ENCODE measurements at places on chromosomes 3 and 15. TPM values are rescaled to one million over a fixed set of nuclear protein-coding genes. Genes with fewer than 3 reads are reported as not detected.

DNA sequence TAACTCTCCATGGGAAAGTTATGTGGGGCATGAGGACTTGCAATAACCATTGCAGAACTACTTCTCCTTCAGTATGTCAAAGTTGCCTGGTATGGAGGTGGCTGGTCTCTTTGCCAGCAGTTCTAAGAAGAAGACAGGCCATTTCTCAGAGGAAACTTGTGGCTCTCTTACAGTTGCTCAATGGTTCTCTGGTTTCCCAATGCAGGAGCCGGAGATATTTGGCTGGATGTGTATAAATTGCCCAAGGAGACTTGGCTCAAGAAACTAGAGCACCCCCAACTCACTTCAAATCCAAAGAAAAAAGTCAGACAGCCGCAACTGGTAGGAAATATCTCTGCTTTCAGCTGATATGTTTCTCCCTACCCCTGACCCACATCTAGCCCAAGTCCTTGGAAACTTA lies 24.2 kb downstream of the WDR93 start:
- no peak for DNase-seq

DNA sequence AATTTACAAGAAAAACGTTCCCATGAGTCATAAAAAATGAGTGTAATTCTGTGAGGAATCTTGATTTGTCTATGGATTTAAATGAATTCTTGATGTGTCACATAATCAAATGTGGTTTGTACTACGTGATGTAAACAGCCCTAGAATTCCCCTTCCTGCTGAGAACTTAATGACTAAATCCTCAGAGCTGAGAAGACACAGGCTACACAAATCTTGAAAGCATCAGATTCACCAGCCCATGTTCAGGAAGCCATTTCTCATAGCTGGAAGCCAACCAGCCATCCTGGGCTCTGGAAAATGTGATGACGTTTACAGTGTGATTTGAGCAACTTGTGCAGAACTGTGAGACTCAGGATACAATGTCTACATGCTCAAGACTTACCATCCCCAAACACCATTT lies 193.7 kb upstream of the MME start:
- DNase-seq: no peak

GRCh38 chr3:126087552-126088175 lies 3.7 kb upstream of the SLC41A3 start:
- peak; percentile 52 for DNase-seq

DNA sequence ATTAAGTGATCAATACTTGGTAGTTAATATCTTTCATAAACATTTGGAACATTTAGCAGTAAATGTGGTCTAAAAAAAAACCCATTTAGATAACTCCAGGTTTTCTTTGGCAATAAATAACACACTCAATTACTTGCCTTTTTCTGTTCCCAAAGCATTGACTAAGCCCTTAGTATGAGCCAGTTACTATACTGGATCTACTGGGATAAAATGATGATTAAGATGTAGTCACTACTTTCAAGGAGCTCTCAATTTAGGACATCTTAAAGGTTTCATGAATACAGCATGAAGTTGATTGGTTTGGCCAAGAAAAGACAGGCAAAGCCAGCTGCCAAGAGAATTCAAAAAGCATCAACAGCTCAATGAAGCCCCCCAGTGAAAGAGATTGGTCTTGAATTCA lies 250.9 kb downstream of the EPHA3 start:
- DNase-seq: no peak

GRCh38 chr3:132629928-132630327 lies 29.7 kb downstream of the ACAD11 start:
- no peak for DNase-seq

DNA sequence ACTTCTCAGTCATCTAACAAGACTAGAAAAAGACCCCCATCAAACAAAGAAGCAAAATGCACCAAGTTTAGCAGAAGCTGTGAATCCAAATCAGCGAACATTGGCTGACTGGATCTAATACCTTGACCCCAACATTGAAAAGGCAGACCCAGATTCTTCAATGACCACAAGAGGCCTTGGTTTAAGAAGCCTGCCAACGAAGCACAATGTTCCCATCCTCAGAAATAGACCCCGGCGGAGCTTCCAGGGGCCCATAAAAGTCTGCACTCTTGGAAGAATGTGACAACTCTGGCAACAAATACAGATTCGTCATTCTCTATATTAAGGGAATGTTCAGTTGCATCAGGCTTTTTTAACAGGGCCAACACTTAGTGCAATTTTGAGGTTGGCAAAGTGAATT lies 112.8 kb upstream of the BCL6 start:
- DNase-seq: no peak

- DNase-seq: no peak
Observed at GRCh38 chr3:128907706-128908445, 28.5 kb downstream of the ACAD9 start.

DNA sequence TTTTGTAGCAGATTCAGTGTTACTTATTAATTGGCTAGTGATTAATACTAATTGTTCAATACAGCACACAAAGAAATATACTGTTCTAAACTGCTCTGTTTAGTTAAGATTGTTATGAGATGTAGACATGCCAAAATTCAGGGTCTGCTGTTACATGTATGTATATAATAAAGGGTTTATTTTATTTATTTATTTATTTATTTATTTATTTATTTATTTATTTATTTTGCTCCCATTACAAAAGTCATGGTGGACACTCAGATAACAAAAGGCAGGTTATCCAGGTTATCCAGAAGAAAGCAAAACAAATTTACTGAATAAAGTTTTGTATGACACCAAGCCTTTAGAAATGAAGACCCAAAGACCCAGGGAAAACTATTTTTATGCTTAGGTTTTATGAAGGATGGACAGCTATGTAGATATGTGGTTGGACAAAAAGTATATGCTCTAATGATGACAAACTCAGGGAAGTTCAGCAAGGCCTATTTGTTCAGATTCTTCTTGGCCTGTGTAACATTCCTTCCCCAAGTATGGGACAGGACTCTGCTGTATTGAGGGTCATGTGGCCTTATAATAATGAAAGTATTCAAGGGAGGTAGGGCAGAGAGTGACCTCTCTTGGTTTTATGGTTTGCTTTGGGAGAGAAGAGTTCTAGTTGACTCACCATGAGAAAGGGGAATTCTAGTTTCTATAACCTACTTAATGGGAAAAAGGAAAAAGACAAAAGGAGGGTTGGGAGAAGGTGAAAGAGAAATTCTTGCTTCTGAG lies 1056.8 kb downstream of the ROBO2 start:
- DNase-seq: no peak

- DNase-seq: no peak
Observed at GRCh38 chr3:35643495-35643894, 4.2 kb downstream of the ARPP21 start.

GRCh38 chr3:125186261-125186787 lies 26.2 kb downstream of the SLC12A8 start:
- DNase-seq: no peak

- no peak for DNase-seq
Observed at GRCh38 chr3:150483226-150483625, 63.1 kb downstream of the SERP1 start.

DNA sequence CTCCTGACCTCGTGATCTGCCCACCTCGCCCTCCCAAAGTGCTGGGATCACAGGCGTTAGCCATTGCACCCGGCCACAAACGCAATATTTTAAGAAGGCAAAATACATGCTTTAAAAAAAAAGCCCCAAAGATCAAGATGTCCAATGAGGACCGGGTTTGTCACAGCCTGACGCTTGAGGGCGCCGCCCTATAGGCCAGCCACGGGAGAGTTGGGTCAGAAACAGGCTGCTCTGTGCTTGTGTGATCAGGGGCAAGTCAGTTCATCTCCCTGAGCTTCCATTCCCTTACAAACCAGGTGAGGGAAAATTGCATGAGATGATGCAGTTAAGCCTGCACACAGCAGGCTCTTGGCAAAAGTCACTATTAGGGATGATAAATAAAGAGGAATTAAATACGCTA lies 23.9 kb downstream of the FAM174B start:
- no peak for DNase-seq

GRCh38 chr15:57367556-57367955 lies 8.7 kb upstream of the CGNL1 start:
- DNase-seq: no peak

GRCh38 chr3:125267460-125267859 lies 54.9 kb upstream of the SLC12A8 start:
- no peak for DNase-seq

DNA sequence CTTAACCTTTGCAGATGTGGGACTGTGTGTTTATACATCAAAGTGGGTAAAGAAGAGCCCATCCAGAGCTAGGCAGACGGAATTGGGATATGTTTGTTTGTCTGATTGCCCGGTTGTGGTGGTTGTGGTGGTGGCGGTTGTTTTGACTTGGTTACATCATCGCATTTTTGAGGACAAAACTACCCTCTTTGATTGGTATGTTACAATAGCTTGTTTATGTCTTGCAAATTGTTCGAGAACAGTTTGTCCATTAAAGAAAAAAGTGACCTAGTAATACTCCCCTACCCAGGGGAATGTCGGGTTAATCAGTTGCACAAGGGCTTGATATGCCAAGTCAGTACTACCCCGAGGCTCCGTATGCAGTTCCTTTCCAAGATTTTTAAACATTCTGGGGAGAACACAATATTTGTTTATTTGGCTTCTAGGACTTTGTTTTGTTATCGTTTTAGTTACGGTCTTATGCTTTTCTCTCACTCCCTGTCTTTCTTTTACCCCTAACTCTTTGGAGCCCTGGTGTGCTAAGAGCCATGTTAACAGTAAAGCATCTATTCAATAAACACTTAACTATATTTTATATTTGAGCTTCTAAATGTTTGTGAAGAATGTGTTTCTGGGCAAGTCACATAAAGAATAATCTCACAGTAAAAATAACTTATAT lies 315.4 kb downstream of the LPP start:
- DNase-seq: no peak

DNA sequence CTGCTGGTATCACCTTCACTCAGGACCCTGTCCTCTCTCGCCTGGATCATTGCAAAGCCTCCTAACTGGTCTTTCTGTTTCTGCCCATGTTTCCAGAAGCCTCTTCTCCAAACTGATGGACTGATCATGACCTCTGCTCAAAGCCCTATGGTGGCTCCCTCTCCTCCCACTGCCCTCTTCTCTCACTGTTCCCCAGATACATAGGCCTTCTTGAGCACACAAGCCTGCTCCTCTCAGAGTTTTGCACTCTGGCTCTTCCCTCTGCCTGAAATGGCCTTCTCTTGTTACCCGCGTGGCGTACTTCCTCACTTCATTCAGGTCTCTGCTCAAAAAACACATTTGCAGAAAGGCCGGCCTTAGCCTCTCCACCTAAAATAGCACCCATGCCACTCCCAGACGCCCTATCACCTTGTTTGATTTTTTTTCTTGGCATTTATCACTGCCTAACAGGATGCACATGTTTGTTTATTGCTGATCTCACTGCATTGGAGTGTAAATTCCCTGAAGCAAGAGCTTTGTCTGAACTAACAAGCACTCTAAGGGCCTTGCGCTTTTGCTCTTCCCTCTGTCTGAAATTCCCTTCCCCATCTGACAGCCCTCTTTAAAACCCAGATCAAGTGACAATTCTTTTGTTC lies 1.4 kb upstream of the ETFA start:
- DNase-seq: no peak

DNA sequence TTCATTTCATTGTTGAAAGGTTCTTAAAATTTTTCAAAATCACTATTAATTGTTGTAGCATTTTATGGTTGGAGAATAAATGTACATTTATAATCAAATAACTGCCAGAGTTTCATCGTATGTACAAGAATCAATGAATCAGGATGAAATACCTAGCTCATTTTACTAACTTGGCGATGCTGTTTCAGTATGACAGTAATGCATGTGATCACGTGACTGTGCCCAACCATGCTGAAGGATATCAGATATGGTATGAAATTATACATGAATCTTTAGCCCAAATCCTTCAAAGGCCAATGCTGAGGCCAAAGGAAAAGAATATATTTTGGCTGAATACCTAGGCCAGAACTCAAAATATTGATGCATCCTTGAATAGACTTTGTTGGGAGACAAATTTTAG lies 288.3 kb upstream of the TGFBR2 start:
- DNase-seq: no peak

GRCh38 chr3:64726414-64727090 lies 38.8 kb upstream of the ADAMTS9 start:
- DNase-seq: no peak

- no peak for DNase-seq
Observed at GRCh38 chr15:80581976-80582375, 113.1 kb upstream of the ABHD17C start.

DNA sequence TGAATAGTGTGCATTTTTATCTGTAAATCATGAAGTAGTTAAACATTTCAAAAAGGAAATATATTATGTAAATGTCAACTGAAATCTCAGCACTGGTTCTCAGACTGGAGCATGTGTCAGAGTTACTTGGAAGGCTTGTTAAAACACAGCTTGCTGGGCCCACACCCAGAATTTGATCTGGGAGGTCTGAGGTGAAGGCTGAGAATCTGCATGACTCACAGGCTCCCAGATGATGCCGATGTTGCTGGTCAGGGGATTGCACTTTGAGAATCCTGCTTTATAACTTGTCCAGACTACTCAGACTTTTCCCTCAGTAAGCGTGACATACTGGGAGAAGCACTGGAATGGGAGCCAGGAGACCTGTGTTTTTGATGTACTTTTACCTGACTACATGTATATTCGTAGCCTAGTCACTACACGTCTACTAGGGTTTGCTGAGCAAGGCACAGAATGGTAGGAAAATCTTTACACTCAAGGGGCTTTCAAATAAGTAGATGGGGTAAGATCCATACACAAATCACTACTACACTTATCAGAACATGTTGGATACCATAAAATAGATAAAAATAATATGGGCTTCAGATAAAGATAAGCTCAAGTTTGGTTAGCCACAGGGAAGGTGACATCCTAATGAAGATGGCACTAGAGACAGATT lies 77.1 kb upstream of the MEX3B start:
- DNase-seq: no peak

DNA sequence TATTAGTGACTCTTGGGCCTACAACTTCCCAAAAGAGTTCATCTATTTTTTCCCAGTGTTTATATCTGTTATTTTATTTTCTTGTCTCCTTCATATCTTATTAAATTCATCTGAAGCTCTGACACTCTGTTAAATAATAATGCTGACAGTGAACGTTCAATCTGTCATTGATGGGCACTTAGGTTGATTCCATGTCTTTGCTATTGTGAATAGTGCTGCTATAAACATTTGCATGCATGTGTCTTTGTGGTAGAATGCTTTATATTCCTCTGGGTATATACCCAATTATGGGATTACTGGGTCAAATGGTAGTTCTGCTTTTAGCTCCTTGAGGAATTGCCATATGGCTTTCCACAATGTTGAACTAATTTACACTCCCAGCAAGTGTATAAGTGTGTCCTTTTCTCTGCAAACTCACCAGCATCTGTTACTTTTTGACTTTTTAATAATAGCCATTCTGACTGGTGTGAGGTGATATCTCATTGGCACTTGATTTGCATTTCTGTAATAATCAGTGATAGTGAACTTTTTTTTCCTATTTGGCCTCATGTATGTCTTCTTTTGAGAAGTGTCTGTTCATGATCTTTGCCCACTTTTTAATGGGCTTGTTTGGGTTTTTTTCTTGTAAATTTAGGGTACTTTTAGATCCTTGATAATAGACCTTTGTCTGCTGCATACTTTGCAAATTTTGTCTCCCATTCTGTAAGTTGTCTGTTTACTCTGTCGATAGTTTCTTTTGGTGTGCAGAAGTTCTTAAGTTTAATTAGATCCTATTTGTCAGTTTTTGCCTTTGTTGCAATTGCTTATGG lies 122.5 kb downstream of the LEKR1 start:
- no peak for DNase-seq

The EHHADH gene
- 1.3 TPM for total RNA-seq

The CLDN16 gene
- not detected for total RNA-seq

The ALPK3 gene
- 0.15 TPM for total RNA-seq

The SLC15A2 gene
- total RNA-seq: 15.2 TPM

The NEK10 gene
- 1.3 TPM for total RNA-seq

The HHATL gene
- not detected for total RNA-seq

The KLHL40 gene
- total RNA-seq: not detected

The P2RY13 gene
- not detected for total RNA-seq

The HHLA2 gene
- total RNA-seq: not detected

The CSPG5 gene
- total RNA-seq: 0.13 TPM

The TMOD3 gene
- total RNA-seq: 31.5 TPM

Data from OCI-LY7 (cell line).